ENCODE measurements at places on chromosomes 2 and 18.
A peak's percentile ranks its signal among the peaks of the same experiment; 100 is the strongest.

DNA sequence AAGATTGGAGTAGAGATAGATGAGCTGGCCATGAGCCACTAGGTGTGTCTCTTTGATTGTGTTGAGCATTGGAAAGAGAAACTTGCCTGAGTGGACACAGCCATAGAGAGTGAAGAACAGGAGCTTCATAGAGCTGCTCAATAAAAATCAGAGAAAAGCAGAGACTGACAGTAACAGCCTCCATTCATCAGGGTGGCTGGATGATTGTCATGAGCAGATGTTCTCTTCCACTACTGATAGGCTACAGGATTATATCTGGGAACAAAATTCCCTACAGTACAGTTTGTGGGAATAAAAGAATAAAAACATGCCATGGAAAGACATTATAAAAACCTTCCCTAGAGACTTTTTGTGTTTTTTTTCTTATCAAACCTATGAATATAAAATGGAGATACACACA lies 404.8 kb upstream of the ACVR2A start:
- no peak for DNase-seq

- DNase-seq, result no peak
Observed at GRCh38 chr2:98372579-98372978, 26.3 kb downstream of the CNGA3 start.

DNA sequence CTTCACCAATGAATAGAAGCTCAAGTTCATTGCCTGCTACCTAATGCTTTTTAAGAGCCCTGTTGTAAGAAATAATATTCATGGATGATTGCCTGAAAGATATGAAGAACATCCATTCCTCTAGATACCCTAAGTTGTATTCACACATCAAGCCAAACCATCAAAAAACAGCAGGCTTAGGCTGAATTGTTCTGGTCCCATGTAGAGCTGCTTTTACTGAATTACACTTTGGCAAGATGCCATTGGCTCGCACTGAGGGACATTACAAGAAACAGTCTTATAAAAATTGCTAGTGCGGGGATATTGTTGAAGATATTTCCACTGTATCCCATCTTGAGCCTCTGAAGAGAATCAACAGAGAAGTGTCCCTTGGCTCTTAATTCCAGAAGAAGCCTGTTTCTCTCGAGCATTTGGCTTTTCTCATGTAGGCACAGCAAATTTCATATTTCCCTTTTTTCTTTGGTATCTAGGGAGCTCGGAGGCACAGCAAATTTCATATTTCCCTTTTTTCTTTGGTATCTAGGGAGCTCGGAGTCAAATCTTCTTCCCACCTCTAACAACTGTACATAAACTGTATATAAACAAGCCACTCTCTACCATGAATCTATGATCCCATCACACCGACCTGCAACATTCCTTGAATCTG lies 107.5 kb downstream of the COLEC12 start:
- DNase-seq, result no peak

DNA sequence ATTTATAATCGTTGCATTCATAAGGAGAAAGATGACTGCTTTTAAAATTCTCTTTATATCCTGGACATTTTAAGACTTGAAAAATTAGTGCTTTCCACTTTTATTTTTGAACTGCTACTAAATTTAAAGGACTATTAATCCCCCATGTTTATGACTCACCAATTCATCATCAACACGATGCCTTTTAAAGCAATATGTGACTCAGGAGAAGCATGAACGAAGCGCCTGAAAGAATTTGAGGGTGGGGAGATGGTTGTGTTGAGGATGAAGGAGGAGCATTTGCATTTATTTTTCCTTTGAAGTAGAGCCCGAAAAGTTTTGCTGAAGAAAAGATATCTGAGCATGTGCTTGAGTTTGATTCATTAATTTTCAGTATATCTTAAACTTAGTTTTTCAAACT lies 192.2 kb upstream of the LRRTM1 start:
- DNase-seq, result no peak

DNA sequence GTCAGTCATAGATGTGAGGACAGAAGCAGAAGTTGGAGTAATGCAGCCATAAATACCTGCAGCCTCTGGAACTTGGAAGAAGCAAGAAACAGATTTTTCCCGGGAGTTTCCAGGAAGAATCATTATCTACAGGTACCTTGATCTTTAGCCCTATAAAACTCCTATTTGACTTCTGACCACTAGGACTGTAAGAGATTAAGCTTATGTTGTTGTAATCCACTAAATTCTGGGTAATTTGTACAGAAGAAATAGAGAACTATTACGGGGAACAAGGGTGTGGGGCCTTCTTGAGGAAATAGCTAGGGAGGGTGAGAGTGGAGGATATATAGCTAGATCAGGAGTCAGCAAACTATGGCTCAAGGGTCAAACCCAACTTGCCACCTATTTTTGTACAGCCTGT lies 353.2 kb downstream of the SLC4A3 start:
- DNase-seq, result no peak

GRCh38 chr2:8515864-8516533 lies 165.9 kb upstream of the ID2 start:
- no peak for DNase-seq

GRCh38 chr2:7119132-7119835 lies 202.1 kb downstream of the RNF144A start:
- DNase-seq, result peak; percentile 24

GRCh38 chr2:9113262-9113661 lies 93.3 kb upstream of the ASAP2 start:
- no peak for DNase-seq

DNA sequence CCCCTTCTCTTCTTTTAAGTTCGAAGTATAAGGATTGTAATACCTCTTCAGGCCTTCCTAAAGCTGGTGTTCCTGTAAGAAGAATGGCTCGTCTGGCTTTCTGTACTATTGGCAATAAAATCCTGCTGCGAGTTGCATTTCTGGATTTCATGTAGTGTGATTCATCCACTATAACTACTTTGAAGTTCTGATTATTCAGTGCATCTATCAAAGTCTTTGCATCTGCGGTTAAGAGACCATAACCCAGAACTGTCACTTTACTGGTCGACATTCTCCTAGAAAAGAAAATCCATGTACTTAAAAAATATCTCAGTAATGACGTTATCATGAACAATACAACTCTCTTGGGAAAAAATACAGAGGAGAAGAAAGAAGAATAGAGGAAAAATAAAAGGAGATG lies 181.1 kb downstream of the ZRANB3 start:
- DNase-seq, result no peak

DNA sequence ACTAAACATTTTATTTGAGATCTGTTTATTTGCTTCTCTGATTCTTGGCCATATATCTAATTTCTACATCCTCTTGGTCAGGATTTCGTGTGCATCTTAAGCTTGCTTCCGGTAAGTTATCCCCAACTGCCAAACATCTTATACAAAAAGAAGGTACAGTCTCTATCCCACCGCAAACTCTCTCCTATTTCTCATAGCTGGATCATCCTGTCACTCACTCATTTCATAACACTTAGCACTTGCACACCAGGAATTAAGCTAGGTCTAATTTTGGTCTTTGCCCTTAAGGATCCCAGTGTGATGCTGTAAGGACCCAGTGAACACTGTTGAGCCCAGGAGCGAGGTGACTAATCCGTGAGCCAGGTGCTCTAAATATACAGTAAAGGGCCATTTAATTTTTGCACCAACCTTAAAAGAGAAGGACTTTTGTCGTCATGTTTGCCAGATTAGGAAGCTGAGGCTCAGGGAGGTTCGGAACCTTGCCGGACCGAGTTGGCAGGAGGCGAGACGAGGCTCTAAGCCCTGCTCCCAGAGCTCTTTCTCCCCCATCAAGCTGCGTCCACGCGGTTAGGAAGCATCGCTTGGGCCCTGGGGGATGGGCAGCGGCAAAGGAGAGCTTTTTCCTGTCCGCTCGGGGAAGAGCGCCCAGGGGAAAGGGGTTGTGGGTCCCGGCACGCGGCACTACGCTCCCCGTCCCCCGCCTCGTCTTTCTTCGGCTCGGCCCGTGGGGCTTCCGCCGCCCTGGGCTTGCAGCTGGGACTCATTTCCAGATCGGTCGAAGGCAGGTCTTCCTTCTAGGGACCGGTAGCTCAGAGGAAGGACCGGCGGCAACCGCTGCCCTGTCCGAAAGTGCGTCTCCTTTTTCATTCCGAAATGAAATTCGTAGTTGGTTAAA lies 4.1 kb upstream of the ITPRIPL1 start:
- DNase-seq, result no peak

DNA sequence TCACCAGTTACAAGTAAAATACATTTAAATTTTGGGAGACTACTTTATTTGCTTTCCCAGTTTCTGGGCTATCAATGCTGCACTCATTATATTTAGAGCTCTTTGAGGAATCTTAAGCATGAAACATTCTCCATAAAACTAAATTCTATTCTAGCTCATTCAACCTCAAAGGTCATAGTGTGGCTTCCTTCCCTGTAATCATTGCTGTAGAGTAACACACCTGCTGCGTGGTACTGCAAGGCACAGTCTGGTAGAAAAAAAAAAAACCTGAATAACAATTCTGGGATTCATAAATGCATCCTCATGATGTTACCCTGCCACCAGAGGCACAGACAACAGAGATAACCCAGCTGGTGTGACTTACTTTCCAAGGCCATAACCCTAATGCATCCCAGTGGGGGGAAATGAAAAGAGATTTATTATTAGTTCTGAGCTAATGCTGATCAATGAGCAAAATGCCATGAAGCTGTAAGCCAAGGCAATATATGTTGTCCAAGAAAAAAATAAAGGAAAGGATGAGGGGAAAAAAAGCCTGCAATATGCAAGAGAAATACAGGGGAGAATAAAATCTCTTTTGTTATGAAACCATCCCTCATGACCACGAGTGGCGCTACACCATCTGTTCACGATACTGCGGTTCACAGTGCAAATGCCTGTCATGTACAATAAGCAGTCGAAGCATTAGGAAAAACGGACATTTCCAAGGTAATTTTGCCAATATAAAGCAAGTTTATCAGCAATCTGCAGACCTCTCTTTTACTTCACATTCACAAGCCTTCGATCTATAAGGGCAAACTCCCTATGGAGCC lies 1481.6 kb upstream of the PIK3C3 start:
- peak; percentile 10 for DNase-seq

DNA sequence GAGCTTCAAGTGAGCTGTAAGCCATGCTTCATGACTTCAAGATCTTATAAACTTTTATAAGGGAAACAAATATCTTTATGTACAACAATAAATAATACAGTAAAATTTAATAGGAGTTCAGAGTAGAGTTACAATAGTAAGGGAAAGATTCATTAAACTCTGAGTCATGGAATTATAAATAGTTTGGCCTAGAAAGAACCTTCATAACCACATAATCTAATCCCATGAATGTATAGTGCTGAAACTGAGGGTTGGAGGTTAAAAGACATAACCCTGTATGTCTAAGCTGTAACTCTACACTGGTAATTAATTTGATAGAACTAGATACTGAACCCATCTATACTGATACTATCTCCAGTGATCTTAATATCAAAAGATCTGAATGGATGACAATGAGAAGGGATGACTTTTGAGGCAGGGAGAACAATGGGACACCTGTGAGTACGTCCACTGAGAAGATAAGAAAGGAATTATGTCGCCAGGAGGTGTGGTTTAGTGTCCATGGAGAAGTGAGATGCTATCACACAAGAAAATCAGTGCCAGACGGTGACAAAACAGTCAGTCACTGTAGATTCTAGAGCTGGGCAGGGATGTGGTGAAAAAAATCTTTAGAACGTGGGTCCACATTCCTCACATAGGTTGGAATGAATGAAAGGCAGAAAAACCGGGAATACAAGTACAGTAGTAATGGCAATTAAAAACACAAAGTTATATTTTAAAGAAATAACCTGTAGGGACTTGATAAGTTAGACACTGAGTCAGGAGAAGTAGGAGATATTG lies 1.1 kb downstream of the IL1F10 start:
- no peak for DNase-seq

GRCh38 chr2:39914949-39915348 lies 135.9 kb upstream of the THUMPD2 start:
- no peak for DNase-seq

- no peak for DNase-seq
Observed at GRCh38 chr2:2192091-2192955, 138.8 kb downstream of the MYT1L start.

GRCh38 chr18:475202-476031 lies 25.1 kb downstream of the COLEC12 start:
- DNase-seq, result no peak

GRCh38 chr2:118697781-118698180 lies 149.7 kb downstream of the EN1 start:
- DNase-seq, result no peak

- DNase-seq, result no peak
Observed at GRCh38 chr2:122101319-122101718, 345.9 kb downstream of the TSN start.

DNA sequence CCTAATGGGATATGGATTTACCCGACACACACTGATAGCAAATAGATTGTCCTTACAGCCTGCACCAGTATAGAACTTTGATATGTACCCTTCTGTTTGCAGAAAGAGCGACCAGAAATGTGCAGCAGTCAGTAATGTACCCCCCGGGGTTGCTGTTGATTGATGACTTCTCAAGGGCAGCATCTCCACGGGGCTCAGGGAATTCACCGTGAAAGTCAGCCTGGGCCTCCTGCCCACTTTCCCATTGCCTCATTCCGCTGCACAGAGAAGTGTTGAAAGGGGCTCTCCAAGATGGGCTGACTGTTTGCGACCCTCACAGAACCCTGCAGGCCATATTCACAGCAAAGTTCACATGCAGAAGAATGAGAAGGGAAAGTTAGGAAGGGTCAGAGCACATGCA lies 241.3 kb downstream of the PRKCE start:
- no peak for DNase-seq

- DNase-seq, result no peak
Observed at GRCh38 chr2:219851169-219851568, 223.7 kb downstream of the SLC4A3 start.

DNA sequence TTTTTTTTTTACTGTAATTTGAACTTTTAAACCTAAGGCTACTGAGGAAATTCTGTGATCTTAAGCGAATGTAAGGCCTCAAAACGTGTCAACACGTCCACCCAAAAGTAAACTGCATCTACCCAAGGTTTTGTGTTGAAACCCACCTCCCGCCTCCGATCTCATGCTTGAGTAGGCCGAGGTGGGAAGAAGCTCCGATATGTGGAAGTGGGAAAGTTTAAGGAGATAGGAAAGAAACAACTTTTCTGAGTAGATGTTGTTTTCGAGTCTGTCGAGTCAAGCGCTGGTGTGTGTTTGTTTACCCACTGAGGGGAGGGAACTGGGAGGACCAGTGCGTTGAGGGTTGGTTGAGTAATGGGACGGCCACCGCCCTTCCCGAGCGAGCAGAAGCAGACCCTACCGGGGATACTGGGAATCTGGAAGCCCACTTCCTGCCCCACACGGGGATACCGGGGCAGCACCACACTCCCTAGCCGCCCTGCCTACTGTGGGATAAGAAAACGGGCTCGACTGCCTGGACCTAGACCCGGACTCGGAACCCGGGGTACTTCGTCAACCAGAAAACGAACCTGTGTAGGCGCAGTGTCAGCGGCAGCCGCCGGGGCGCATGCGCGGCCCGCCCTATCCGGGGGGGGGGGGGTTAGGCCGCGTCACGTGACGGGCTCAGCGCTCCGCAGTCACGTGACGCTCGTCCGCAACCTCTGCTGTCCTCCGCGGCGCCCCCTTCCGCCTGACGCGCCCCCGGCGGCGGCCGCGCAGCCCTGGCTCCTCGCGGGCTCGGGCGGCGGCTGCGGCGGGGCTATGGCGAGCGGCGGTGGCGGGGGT lies at the start of gene RETREG2:
TSS of gene RETREG2 (plus strand) at position 724 of the 825 bp plus-strand sequence. CDS start at position 802, 78 bp downstream.
- DNase-seq, result peak; percentile 89

- no peak for DNase-seq
Observed at GRCh38 chr2:206482123-206482522, 38.8 kb downstream of the ADAM23 start.

- DNase-seq, result no peak
Observed at GRCh38 chr2:179569831-179570233, 291.6 kb downstream of the ZNF385B start.
